Caco-2 (cell line): ENCODE measurements at places on chromosomes 1 and 21.

GRCh38 chr1:47386268-47386667 is 29.8 kb upstream of the FOXE3 start:
- DNase-seq = no peak

DNA sequence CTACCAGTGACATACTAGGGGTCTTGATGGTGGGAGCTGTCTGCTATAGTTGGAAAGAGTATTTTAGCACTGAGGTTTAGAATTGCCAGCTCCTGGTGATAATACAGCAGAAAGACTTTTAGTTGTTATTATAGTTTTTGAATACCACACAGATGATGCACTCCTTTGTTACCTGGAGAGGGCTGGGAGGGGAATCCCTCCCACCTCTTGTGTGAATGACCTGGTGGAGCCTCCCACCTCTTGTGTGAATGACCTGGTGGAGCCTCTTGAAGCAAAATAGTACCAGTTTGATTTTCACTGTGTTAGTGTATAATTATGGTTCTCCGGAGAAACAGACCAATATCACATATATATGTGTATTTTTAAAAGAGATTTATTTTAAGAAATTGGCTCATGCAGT is 3.3 kb downstream of the DISP1 start:
- no peak for DNase-seq

GRCh38 chr1:15344800-15345704 is 64.6 kb upstream of the EFHD2 start:
- no peak for DNase-seq

GRCh38 chr1:219518168-219518906 is 94.6 kb downstream of the ZC3H11B start:
- DNase-seq = peak; percentile 13

DNA sequence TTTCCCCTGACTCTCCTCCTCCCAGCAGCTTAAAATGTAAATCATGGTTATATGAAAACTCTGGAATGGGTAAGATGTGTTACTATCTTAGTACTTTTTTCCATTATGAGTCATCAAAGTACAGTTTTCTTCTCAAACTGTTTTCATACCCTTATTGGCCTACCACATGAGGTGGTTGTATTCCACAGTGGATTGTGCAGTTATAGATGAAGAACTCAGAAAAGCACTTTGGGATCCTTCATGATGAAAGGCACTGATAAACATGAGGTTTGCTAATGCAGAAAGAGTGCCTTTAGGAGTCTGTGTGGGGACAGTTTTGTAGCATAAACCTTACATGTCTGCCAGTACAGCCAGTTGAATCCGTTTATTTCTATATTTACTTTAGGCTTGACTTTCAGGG is 32.0 kb upstream of the MYOCOS start:
- no peak for DNase-seq

- no peak for DNase-seq
Observed at GRCh38 chr1:183569141-183569540, 21.1 kb downstream of the NCF2 start.

GRCh38 chr1:24427545-24427862 is 11.9 kb downstream of the NIPAL3 start:
- DNase-seq = no peak

DNA sequence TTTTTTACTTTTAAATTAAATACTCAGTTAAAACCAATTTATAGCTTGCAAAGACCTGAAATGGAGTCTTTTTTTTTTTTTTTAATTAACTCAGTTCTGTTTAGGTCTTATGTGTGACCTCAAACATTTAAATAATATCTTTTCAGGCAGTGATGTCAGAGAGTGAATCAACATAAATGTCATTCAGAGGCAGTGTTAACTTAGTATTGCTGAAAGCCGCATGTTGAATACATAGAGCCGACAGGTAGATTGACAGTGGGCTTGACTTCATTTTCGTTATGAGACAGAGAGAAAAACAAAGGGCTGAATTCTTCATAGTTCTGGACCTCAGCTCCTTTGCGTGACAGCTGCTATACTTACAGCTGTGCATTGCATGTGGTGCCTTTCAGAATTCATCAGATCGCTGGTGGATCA is 51.5 kb downstream of the PRDM2 start:
- DNase-seq = no peak

DNA sequence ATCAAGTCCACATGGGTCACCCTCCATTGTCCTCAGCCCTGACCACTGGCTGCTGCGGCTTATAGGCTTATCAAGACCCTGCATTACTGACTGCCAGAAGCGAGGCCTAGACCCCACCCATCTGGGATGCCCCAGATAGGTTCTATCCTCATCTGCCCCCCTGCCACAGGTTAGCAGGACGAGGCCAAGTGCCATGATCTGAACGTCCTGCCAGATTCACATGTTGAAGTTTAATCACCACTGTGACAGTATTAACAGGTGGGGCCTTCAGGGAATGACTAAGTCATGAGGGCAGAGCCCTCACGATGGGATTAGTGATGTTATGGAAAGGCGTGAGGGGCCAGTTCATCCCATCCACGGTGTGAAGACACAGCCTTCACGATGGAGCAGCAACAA is 6.2 kb upstream of the CPLANE2 start:
- DNase-seq = no peak

DNA sequence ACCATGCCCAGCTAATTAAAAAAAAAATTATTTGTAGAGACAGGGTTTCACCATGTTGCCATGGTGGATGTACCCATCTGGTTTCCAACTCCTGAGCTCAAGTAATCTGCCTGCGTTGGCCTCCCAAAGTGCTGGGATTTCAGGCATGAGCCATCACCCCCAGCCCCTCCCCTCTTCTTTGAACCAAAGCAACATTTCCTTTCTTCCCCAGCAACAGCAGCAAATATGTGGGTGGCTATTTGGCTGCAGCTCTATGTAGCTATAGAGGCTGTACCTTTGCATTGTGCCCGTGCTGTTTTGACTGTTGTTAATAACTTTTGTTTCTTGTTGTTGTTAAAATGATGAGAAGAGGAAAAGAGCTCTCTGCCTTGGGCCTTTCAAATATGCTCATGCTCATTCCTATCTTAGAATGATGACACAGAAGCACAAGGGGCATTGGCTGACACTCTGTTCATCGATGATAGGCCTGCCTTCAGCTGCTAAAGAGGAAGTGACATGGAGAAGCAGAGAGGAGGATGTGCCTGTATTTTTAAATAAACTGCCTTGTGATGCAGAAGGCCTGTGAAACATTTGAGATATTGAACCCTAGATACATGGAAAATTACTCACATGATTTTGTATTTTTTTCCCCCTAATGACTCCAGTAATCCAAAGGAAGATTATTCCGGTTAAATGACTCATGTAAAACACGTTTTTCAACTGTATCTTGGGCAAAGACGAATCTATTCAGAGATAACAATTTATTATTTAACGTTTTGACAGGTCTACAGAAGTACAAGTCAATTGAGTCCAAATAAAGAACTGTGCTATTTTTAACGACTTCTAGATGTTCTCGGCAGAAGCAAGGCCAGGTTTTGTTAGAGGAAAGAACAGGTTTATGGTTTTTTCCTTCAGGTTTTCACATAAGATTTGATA is 20.5 kb upstream of the XPR1 start:
- DNase-seq = no peak

- no peak for DNase-seq
Observed at GRCh38 chr1:1033731-1034438, 14.0 kb downstream of the AGRN start.

DNA sequence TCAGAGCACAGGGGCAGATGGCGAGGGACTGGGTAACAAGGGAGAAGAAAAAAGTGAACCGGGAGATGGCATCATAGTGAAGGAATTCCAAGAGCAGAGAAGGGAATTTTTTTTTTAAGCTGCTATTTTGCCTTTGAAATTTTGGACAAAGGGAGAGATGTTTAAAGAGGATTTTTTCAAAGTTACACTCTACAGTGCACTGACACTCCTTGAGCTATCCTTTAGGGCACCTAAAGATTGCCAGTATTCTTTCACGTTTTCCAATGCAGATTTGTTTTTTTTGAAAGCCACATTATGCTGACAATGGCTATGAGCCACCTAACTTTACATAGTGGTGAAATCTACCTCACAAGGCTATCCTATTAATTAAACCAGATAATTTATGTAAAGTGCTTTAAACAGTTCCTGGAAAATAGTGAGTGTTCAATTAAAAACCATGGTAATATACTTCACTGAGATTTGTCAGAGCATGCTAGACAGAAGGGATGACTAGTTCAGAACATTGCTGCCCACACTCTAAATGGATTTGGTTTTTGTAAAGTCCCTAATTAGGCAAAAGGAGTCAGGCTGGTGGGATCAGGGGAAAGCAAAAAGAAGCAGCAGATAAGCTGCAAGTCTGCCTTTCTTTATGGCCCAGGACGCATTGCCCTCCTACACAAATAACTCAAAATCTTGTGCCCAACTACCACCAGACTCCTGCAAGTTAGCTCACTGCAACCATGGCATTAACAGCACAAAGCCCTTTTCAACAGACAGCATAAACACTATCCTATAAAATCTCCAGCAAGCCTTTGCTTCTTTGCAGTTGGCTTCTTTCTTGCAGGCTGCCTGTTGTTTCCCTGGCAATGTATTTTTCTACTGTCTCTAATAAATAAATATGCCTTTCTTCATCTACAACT is 53.9 kb downstream of the PRDX6 start:
- DNase-seq = no peak

DNA sequence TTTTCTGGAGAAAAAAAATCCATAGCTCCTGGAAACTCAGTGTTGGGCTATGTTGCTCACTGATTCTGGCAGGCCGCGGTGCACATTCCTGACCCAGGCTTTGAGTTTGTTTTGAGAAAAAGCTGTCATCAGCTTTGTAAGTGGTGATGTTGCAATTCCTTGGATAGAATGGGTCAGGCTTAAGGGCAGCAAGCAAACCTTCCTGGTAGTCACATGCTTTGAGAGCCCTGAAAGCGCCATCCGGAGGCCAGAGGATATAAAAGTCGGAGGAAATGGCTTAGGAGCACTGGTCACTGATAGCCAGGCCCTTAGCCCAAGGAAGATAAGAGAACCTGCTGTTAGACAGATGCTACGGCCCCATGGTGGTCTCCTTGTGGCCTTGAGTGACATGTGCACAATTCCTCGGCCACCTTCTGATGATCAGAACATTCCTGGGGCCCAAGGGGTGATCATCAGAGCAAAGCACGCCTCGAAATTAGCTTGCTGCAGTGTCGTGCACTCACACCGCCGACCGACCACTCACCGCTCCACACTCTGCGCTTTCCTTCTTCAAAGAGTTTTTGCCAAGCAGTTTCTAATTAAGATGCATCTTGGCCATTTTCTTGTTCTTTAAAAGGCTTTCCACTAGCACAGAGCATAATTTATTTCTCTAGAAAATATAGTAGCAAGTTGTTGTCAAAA is 78.6 kb downstream of the MAN1C1 start:
- peak; percentile 84 for DNase-seq

DNA sequence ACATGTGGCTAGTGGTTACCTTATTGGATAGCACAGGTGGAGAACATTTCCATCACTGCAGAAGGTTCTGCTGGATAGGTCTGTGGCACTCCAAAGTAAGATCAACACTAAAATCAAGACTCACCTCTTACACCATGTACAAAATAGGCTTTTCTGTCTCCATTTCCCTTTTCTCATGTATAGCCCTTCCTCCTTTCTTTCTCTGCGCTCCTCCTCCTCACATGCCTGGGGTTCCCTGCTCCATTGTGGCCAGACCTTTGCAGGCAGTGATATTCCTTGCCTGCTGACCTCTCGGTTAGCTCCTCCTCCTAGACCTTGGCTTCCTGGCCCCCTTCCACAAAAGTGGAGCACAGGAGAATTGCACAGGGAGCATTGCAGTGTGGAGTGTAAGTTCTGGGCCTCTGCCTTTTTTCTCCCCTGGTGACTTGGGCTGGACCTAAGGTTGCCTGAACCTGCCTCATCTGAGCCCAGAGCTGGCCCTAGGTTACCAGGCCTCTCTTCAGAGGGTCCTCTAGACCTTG is 33.2 kb upstream of the RBM15 start:
- DNase-seq = no peak

- DNase-seq = no peak
Observed at GRCh38 chr1:18001725-18002124, 105.9 kb upstream of the IGSF21 start.

- DNase-seq = no peak
Observed at GRCh38 chr1:24699628-24700027, 45.6 kb upstream of the CLIC4 start.

DNA sequence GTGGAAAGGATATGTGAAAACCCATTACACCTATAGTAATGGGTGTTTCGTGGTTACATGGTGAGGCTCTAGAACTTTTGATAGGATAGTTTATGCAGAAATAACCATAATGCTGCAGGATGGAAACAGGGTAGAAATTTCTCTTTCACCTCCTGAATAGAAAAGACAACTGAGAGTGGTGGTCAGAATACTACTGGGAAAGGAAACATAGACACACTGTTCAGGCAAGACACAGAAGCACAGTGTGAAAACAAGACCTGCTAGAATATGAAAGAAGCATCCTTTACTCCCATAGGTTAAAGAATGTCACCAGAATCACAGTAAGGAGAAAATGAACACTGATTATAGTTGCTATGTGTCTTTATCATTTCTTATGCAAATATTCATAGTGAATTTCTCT is 496.6 kb downstream of the DPYD start:
- DNase-seq = no peak
